ENCODE measurements at places on chromosomes 12 and 14.

GRCh38 chr12:132513070-132513398, 23.1 kb downstream of the FBRSL1 start:
- no peak for DNase-seq

DNA sequence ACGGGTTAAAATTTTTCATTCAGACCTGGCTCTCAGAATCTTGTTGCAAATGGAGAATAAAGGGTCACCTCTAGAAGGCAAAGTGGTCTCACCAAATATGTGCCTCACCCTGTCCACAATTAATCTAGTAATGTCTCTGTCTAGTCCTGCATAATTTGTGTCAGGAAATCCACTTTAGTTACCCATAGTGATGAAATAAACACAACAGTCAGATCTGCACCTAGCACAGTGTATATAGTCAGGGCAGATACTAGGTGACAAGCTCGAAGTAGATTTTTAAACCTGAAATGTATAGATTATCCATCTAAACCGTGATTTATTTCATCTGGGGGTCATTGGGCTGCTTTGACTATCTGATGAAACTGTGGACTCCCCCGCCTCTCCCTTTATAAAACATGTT, 15.9 kb upstream of the FLVCR2 start:
- DNase-seq: no peak

DNA sequence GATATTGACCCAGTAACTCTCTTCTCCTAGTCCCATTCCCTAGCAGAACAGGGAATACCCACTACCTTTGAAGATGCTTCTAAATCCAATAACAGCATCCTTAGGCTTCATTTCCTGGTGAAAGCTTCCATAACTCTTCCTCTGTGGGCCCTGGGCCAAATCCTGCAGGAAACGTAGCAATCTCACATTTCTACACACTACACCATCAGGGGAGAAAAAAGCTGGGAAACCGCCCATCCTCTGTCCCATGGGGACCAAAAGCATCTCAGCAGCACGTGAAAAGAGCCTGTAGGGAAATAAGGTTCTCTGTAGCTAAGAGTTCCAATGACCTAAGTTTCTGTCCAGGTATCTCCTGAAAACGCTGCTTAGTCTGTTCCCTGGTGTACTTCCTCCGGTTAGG, 340.2 kb downstream of the DPF3 start:
- DNase-seq: no peak

- no peak for DNase-seq
These were observed 28.6 kb downstream of the FIGNL2 start for GRCh38 chr12:51819736-51820525.

Data from skin of body (tissue), 3 donors.